ENCODE measurements at places on chromosomes 7 and 10.

GRCh38 chr10:35451151-35452016, 115.1 kb downstream of the CCNY start:
- DNase-seq: peak; percentile 77

GRCh38 chr10:120402147-120402766, 54.8 kb upstream of the PLPP4 start:
- DNase-seq: no peak

DNA sequence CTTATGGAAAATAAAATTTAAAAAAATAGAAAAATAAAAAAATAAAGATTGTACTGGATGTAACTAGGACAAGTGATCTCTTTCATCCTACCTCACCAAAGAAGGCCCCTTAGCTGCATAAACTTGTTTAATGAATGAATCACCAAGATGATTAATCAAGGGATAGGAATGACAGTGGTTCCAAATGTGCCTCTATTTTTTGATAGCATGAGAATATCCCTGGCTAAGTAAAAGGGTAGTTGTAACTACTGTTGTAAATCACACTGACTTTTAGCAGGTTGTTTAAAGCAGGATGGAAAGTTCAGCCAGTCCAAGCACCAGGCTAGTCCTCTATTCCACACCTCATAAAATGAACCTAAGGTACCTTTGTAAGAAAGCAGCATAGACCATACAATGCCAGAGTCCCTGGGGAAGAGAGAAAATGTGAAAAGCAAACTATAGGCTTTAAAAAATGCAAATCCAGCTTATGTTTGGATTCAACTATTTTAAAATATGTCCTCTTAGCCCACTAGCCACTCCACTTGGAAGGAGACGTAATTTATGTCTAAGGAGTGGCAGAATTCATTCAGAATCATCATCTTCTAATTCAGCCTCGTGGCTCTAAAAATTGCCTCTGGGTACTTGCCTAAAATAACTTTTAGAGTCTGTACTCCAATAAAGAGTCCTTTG, 126.8 kb downstream of the SKIDA1 start:
- DNase-seq: no peak

GRCh38 chr7:116799916-116800315, 62.5 kb upstream of the CAPZA2 start:
- DNase-seq: peak; percentile 16

DNA sequence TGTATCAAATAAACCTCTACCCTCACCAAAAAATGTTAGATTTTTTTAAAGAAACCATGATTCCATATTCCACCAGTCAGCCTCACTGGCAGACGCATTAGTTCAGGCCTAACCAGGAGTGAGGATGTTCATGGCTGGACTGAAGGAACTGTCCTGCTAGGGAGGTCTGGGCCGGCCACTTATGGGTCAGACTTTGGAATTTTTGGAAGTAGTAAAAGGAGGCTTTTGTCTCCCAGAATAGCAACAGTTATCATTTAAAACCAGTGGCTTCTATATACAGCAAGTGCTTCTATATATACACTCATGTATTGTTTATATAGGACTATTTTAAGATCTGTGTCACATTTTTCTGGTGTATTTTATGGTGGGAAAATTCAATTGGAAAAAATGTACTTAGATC, 120.5 kb downstream of the CNNM2 start:
- DNase-seq: no peak
